Femur (tissue), 1 donor: ENCODE measurements at places on chromosomes 16 and 17.

DNA sequence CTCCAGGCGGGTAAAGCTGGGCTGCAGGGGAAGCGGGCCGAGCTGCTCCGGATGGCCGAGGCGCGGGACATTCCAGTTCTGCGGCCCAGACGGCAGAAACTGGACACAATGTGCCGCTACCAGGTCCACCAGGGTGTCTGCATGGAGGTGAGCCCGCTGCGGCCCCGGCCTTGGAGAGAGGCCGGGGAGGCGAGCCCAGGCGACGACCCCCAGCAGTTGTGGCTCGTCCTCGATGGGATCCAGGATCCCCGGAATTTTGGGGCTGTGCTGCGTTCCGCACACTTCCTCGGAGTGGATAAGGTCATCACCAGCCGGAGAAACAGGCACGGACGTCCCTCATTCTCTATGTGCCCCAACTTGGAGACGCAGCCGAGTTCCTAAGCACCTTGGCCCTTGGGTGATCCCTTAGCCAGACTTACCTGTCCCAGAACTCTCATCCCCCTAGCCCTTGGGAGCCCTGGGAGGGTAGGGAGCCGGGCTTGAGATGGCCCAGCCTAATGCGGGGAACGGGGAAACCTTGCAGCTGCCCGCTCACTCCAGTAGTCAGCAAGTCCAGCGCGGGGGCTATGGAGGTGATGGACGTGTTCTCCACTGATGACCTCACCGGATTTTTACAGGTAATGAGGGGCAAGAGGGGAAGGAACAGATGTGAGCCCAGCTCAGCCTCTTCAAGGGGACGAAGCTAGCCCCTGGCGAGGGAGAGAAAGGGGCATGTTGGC is 806 bp downstream of the MRM1 start:
- DNase-seq: no peak

DNA sequence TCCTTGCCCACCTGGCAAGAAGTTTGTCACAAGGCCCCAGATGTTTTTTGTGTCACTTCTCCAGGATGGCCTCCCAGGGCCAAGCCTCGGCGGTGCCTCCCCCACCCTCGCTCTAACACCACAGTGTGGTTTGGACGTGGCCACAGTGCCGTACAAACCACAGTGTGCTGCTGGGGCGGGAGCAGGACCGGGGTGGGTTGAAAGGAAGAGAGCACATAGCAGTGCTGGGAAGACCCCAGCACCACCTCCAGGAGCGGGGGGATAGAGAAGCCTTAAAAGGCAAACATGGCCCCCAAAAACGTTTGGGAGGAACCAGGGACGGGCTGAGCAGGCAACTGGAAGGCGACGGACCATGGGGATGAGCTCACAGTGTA is 5.0 kb upstream of the BCL6B start:
- DNase-seq: no peak

DNA sequence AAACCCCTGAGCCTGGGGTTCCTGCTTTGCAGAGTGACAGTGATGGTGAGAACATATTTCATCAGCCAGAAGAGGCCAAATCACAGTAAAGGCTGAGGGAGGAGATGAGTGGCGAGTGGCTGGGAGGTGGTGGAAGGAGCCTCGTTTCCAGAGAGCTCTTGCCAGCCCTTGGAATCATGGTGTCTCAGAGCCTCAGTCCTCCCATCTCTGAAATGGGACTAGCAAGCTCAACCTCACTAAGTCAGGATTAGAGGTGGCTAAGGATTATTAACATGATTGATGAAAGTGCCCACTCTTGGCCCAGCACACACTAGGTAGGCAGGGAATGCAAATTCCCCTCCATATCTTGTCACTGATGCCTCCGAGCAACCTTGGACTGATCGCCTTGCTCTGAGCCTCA is 43.0 kb downstream of the IL4R start:
- no peak for DNase-seq

DNA sequence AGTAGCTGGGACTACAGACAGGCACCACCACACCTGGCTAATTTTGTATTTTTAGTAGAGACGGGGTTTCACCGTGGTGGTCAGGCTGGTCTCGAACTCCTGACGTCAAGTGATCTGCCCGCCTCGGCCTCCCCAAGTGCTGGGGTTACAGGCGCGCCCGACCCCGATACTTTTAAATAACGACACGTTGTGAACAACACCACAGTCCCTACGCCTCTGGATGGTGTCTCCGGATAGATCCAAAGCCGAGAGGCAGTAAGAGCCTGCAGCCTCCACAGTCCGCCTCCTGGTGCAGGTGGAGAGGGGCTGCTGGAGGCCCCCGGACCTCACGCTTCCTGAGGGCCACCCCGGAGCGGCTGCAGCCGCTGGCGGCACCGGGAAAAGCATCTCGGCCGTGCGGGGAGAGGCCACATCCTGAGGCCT is 741 bp upstream of the TLCD3A start:
- peak; percentile 40 for DNase-seq

GRCh38 chr17:46889992-46890564 is 32.9 kb upstream of the GOSR2 start:
- DNase-seq: no peak

DNA sequence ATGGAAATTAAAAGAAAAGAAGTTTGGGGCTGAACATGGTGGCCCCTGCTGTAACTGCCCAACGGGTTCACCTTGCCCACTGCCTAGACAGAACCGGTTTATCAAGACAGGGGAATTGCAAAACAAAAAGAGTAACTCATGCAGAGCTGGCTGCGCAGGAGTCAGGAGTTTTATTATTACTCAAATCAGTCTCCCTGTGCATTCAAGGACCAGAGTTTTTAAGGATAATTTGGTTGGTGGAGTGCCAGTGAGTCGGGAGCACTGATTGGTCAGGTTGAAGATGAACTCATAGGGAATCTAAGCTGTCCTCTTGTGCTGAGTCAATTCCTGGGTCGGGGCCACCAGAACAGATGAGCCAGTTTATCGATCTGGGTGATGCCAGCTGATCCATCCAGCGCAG is 4.4 kb upstream of the SCPEP1 start:
- DNase-seq: no peak

DNA sequence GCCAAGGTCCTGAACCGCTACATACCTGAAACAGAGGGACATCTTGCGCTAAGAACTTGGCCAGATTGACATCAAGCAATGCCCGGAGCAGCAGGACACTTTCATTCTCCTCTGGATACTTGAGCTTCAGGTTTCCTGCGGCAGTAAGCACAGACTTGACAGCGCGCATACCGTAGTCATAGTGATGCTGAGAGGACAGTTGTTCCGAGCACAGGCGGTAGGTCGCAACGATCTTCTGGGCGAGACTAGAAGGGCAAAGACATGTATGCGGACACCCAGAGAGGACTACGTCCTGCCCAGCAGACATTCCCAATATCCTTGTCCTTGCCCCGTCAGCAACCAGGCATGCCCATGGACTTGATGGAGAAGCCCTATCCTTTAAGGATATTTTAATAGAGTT is 112.9 kb downstream of the DNAH3 start:
- no peak for DNase-seq
